ENCODE measurements at places on chromosomes 3 and 15.

DNA sequence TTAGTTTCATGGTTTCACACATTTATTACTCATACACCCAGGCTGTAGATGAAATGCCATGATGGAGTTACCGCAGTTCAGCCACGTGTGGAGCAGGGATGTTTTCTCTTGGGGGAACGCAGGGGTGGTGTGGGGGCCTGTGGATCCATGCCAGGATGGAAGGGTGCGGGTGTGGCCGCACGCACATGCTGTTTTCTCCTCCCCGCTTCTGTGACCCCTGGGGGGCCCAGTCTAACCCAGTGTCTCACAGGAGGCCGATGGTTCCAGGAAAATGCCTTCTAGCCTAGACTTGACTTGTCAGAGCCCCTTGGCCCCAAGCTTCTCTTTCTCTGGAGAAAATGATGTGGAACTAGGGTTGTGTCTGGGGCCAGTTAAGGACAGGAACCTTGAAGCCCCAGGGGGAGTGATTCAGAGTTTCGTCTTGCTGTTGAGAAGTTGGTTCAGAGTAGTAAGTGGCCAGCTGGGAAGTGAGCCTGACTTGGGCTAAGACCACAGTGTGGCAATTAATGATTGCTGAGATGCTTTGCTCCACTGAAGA, 240.4 kb upstream of the BHLHE40 start:
- DNase-seq = no peak

GRCh38 chr15:63350178-63350621, 31.4 kb downstream of the CA12 start:
- no peak for DNase-seq

GRCh38 chr3:188720636-188721035, 451.1 kb upstream of the TPRG1 start:
- no peak for DNase-seq

- DNase-seq = no peak
These were observed 246.5 kb downstream of the ROBO1 start for GRCh38 chr3:79521221-79521848.

DNA sequence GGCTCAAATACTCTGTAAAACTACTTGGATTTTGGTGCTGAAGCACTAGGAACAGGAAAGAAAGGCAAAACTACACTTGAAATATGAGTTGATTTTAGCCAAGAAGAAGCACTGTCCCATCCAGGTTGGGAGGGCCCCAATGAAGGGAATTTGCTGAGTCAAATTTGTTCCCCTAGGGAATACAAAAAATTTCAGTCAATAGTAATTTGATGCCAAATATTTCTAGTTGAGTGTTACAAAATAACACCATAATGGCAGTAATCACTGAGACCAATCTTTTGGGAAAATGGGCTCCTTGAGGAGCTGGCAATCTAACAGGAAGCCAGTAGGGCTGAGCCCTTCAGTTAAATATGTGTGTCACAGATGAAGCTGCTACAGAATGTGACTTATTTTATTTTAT, 896.9 kb downstream of the DIPK2A start:
- DNase-seq = no peak

- peak; percentile 72 for DNase-seq
These were observed 924 bp upstream of the SIN3A start for GRCh38 chr15:75452364-75452864.

DNA sequence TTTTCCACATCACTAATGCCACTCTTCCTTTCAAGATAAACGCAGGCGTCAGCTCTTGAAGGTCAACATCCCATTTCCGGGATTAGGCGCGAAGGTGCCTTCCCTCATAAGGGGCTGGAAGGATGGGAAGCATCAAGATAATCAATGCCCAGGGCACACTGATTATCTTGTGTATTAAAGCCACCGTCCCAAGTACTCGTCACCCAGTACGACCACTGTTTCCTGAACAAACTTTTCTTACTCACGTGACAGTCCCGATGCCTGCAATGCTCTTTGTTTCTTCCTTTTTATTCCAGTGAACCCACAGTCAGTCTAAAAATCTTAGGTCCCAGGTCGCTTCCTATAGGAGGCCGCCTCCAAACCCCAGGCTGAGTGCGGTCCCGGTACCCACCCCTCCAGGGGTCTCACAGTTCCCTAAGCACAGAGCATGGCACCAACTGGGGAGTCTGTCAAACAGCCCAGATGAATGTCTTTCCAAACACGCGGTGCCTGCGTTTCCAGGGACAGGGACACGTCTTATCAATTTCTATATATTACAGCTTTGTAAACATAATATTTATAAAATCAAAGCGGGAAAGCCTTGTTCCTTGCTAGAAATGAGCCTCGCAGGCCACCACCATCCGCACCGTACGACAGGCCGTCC, 589 bp downstream of the ANAPC13 start:
- DNase-seq = no peak

GRCh38 chr15:83278191-83278590, 6.3 kb downstream of the BNC1 start:
- DNase-seq = no peak

GRCh38 chr15:75832114-75832513, 11.1 kb upstream of the UBE2Q2 start:
- DNase-seq = no peak

DNA sequence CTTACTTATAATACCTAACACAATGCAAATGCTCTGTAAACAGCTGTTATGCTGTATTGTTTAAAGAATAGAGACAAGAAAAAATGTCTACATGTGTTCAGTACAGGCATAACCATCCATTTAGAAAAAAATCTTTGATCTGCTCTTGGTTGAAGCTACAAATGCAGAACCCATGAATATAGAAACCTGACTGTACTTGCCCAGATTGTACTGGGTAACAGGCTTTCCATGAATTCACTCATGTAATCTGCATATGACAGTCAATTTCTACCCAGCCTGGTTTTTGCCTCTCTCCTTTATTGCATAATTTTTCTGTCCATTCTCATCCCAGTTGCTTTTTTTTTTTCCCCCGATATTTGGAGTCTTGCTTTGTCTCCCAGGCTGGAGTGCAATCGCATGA, 62.6 kb upstream of the ETV5 start:
- no peak for DNase-seq

DNA sequence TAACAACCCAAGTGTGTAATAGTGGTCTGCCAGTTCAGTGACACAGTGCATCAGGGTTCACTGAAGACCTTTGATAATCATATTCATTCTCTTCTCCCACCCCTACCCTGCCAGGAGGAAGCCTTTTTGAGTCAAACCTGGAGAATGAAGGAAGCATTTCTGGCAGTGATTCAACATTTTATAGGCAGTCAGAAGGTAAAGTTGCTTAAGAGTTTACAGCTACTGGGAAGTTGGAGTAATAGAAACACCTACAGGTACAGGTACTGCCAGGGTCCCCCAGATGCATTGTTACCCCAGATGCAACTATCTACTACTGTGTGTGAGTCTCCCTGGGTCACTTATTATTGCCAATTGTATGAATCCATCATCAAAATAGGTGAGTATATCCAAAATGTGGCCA, 146.9 kb upstream of the EIF1B start:
- DNase-seq = no peak

DNA sequence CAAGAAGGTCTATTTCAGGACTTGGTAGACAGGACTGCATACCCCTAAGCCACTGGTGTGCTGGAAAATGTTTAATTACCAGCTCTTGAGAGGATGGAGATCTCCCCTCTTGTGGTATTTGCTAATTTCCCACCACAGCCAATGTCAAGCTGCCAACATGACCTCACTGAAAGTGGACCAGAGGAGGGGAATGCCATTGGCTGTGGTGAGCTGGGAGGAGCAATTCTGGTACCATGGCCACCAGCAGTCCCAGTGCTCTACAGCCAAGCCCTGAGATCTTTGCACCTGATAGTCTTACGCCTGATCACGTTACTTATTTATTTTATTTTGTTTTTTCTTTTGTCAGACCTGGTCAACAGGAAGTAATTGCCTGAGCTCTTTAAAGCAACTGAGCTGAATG, 82.5 kb upstream of the BCL6 start:
- no peak for DNase-seq

DNA sequence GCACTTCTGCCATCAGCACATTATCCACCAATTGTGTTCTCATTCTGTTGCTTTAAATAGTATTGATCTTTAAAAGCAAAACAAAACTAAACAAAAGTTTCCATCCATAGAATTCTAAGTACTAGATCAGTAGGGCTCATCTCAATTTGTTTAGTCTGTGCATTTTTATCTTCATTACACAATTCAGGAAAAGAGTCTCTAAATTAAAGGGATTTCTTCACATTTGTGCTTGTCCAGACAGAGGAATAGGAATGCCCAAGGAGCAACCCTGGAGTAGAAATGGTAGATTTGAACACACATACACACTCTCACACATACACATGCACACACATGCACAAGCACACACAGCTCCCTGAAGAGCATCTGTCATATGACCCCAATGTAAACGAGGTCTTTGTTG, 21.4 kb downstream of the LMCD1 start:
- no peak for DNase-seq

DNA sequence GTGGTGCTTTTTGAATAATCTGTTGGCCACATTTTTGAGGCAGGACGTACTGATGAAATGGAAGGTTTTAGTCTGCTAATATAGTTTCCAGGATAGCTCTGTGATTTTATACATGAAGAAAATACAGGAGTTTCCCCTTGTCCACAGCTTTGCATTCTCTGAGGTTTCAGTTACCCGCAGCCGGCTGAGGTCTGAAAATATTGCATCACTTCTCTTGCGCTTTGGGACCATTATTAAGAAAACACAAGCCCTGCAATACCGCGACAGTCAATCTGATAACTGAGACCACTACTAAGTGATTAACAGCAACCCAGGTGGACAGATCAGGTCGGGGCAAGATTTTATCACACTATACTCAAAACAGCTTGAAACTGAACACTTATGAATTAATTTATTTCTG, 33.0 kb downstream of the BLM start:
- DNase-seq = no peak

GRCh38 chr15:53506370-53506769, 253.1 kb downstream of the WDR72 start:
- DNase-seq = no peak

DNA sequence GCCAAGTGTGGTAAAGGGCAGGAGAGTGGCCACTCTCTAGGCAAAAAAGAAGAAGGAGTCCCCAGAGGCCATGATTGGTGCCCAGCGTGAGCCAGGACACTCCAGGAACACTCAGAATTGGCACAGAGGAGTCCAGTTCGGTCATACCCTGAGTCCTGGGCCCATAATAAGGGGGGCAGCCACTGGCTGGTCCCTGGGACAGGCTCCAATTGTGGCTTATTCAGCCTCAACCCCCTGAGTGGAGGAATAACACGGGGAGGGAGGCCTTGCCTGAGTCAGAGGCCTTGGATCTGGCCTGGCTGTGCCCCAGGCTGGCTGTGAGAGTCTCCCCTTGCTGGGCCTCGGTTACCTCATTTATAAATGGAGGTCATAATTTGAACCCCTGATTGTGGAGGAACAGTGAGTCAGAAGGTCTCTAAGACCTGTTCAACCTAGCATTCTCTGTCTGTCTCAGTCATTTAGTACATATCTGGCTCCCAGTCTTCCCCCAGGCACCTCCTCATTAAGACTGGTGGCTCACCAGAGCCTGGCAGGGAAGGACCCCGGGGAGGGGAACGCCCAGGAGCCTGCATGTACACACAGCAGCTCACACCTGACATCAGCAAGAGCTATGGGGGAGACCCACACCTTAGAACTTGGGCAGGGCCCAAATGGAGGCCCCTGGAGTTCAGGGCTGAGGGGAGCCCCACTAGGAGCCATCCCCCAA, 95.9 kb upstream of the ATP2B2 start:
- peak; percentile 87 for DNase-seq

- no peak for DNase-seq
These were observed 4.9 kb downstream of the UBR1 start for GRCh38 chr15:43100971-43101370.

GRCh38 chr3:150317469-150317868, 90.6 kb upstream of the TSC22D2 start:
- no peak for DNase-seq

DNA sequence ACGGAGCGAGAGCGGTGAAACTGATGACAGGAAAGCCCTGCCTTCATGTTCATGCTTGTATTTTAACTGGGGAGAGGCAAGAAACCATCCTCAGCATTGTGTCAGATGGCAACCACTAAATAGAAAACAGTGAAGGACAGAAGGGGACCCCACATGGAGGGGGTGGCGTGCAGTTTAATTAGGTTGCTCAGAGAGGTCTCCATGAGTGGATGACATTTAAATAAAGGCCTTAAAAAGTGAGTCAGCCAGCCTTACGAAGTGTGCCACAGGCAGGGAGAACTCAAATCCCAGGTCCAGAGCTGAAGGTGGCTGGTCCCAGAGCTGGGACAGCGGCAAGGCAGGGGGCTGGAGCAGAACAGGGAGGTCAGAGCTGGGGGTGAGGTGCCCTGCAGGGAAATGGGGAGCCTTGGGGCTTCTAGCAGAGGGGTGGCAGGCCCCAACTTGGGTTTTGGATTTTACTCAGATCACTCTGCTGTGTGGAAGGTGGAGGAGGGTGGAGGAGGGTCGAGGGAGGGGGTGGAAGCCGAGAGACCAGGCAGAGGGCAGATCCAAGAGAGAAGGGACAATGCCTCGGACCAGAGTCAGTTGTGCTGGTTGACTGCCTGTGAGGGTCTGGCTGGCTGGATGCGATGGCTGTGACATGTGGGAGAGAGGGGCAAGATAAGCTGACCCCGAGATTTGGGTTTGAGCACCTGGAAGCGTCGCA, 73.7 kb downstream of the KLF13 start:
- no peak for DNase-seq

- no peak for DNase-seq
These were observed 74.7 kb upstream of the GAP43 start for GRCh38 chr3:115548611-115549010.

- no peak for DNase-seq
These were observed 102.5 kb upstream of the COL6A5 start for GRCh38 chr3:130242850-130243569.

- DNase-seq = no peak
These were observed 736.5 kb downstream of the VGLL3 start for GRCh38 chr3:86254480-86254879.

GRCh38 chr15:34679291-34679690, 75.5 kb downstream of the GJD2 start:
- DNase-seq = no peak

- DNase-seq = no peak
These were observed 88.0 kb upstream of the ACKR4 start for GRCh38 chr3:132509096-132509495.

GRCh38 chr15:77409259-77410156, 10.4 kb downstream of the PEAK1 start:
- DNase-seq = no peak

GRCh38 chr3:22399566-22399965, 648.6 kb upstream of the ZNF385D start:
- DNase-seq = no peak

GRCh38 chr3:170483485-170484262, 65.0 kb downstream of the CLDN11 start:
- DNase-seq = no peak

DNA sequence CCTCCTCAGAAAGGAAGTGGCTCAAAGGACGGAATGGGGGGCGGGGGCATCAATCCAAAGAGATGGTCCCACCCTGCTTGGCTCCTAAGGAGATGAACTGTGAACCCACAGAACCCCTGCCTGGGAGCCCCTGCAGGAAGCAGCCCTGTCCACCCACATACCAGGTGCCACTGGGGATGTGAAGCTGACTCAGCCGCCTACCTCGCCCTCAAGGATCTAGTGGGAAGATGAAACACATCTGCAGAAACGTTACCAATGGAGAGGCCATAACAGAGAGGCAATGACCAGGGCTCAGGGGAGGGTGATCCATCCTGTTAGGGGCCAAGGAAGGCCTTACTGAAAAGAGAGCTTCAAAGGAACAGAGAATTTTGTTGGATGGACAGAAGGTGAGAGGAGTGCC, 35.1 kb downstream of the EAF1 start:
- no peak for DNase-seq

- DNase-seq = no peak
These were observed 89.0 kb upstream of the FGF12 start for GRCh38 chr3:192816351-192816750.

- no peak for DNase-seq
These were observed 2.0 kb upstream of the GALK2 start for GRCh38 chr15:49168016-49168415.
